ENCODE measurements at places on chromosomes 1 and 21.

GRCh38 chr1:30597711-30598110 lies 125.7 kb downstream of the MATN1 start:
- no peak for DNase-seq

- DNase-seq, result no peak
These were observed 54.0 kb downstream of the ZNHIT6 start for GRCh38 chr1:85654066-85654782.

DNA sequence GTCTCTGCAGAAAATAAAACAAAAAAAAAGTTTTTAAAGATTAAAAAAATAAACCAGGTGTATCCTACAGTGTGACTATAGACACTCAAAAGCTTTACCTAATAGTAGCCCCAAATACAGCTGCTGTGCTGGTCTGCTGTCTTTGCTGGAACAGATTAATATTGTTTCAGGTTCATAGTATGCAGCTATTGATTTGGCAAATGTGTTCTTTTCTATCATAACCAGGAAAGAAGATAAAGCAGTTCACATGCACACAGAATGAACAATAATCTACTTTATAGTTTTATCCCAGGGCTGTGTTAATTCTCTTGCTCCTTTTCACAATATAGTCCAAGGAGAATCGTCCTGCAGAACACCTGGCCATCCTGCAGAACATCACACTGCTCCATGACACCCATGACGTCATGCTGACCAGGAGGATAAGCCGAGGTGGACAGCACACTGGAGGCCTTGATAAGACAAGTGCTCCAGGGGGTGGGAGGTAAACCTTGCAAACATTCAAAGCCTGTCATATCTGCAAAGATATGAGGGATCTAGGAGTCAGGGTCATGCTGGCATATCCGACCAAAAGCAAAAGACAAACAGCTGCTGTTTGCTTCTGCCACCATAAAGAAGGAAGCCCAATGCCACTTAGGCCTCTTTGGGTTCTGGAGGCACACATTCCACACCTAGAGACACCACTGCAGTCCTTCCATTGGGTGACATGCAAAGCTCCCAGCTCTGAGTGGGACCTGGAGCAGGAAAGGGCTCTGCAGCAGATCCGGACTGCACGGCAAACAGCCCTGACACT lies 86.1 kb upstream of the SLC2A1 start:
- no peak for DNase-seq

DNA sequence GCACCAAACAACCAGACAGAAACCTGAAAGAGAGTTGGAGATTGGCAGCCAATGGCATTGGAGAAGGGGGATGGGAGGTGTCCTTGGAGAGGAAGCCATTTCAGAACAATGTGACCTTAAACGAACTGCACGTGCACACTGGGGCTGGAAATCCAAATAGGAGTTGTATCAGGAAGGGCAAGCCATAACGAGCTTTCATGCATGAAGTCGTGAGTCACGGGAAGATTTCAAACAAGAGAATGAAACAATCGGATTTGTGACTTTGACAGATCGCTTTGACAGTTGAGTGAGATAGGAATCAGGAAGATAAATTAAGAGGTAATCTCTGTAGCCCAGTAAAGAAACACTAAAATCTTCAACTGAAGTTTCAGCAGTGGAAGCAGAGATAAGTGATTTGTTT lies 445.8 kb upstream of the ZP4 start:
- no peak for DNase-seq

GRCh38 chr1:17833661-17834501 lies 78.7 kb downstream of the ACTL8 start:
- DNase-seq, result no peak

GRCh38 chr1:47998396-47998990 lies 1.3 kb upstream of the TRABD2B start:
- no peak for DNase-seq

DNA sequence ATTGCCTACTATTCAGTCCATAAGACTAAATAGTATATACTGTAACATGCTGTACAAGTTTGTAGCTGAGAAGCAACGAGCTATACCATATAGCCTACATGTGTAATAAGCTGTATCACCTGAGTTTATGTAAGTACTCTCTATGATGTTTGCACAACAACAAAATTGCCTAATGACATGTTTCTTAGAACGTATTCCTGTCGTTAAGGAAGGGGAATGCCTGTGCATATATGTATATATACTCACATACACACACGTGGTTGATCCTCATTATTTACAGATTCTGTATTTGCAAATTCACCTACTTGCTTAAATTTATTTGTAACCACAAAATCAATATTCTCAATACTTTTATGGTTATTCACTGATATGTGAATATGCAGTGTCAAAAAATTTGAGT lies 215.6 kb downstream of the GPR52 start:
- DNase-seq, result no peak

DNA sequence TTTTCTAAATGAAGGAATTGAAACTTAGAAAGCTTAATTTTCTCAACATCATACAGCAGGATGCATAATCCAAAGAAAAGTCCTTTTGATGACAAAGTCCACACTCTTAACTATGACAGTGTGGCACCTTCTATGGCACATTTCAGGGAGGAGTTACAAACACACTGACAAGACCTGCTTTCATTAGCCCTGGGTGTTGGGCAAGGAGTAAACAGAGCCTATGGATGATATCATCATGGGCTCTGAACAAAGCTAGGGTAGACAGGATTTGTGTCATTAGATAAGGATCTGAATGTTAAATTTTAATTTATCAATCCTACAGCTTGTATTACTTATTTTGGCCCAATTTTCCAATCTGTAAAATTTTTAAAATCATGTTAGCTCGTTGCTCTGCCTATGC lies 62.6 kb upstream of the DENND1B start:
- DNase-seq, result no peak

DNA sequence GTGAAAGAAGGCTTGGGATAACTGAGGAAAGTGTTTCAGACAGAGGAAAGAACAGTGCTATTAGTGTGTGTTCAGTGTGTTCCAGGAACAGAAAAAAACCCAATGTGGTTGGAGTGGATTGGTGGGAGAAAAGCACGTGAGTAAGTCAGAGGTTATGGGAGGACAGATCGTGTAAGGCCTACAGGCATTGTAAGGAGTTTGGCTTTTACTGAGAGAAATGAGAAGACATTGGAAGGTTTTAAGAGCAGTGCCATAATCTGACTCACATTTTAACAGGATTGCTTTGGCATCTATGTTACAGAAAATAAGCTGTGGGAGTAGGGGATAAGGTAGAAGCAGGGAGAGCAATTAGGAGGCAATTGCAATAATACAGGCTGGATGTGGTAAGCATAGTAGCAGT lies 4.8 kb downstream of the ARPC5 start:
- no peak for DNase-seq

DNA sequence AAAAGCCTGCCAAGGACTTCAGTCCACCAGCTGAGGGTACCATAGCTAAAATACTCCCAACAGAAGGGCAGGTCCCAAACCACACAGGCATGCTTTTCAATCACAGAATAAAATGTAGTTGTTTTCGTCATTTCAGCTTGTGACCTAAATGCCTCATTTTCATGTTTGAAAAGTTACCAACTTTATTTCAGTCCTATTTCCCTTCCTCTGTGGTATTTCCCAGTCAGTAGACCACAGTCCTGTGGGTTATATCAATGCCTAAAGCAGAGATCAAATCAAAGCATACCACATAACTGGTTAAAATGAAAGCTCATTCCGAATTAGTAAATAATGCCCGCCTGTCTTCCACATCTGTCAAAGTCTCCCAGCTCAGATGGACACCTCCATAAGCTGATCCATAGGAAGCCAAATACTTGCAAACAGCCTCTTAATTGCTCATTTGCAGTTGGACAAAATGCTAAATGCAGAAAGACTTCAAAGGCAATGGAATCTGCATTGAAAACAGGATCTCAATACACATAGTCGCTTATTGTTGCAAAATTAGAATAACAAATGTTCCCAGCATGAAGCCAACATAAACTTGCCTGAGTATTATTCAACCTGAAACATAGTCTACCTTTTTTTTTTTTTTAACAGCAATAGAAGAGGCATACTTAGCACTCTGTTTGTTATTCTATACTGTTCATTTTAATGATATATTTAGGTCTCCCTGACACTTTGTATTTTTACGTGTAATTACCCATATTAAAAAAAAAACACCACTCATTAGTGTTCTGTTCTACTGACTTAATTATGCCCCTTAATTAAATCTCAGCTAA lies 53.9 kb downstream of the NR5A2 start:
- no peak for DNase-seq

DNA sequence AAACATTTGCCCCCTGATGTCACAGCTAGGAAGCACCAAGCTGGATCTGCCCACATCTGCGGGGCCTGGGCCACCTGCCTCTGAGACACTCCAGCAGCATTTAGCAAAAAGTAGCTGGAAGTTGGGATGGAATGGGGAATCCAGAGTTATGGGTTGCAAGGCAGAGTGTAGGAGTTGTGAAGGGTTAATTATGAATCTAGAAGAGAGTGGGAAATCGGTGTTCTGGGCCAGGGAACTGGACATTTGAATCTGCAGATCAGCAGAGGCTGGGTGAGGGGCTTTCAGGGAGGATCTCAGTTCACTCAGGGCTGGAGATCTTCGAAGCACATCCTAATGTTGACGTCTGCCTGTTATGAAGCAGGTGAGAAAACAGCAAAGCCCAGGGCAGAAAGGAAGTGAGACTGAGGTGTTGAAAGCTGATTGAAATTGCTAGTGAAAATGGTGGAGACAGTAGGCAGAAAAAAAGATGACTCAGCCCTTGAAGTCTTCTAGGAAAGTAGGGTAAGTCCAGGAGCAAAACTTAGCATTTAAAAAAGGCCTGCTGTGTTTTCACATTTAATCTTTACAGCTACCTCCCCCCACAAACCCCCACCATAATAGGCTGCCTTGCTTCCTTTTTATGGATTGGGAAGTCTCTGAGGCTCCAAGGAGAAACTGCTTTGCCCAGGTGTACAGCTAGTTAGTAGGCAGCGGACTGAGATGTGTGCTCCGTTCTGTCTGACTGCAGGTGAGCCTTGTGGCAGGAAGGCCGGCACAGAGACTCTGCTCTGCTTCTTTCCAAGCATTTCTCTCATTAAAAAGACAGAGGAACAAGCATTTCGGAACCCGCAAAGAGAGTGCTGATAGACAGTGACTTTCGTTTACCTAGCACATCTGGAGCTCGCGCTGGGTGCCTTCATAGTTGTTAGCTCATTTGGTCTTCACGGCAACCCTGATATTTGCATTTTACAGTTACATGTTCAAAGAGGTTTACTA lies 7.2 kb downstream of the VANGL1 start:
- DNase-seq, result no peak

DNA sequence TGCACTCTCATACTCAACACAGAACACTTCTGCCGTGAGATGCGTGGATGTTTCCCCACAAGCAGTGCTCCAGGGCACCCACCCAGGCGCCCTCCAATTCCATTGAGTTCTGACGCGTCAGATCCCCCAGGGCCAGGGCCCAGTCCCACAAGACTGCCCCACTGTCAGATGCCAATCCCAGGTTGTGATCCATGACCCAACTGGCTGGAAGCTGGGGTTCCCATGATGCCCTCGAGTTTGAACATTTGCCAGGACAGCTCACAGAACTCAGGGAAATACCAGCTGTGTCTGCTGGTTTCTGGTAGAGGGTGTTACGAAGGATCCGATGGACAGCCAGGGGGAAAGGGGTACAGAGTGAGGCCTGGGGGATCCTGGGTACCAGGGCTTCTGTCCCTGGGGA lies 58.4 kb downstream of the AGPAT3 start:
- DNase-seq, result no peak

Measured in NCI-H446 treated with DMSO at 0.1 percent for 48 hours (cell line).